ENCODE measurements at places on chromosomes 16 and 17. TPM values are rescaled to one million over a fixed set of nuclear protein-coding genes. Genes with fewer than 3 reads are reported as not detected.

GRCh38 chr17:47735536-47736011 lies 2.5 kb downstream of the TBX21 start:
- peak; percentile 12 for DNase-seq

DNA sequence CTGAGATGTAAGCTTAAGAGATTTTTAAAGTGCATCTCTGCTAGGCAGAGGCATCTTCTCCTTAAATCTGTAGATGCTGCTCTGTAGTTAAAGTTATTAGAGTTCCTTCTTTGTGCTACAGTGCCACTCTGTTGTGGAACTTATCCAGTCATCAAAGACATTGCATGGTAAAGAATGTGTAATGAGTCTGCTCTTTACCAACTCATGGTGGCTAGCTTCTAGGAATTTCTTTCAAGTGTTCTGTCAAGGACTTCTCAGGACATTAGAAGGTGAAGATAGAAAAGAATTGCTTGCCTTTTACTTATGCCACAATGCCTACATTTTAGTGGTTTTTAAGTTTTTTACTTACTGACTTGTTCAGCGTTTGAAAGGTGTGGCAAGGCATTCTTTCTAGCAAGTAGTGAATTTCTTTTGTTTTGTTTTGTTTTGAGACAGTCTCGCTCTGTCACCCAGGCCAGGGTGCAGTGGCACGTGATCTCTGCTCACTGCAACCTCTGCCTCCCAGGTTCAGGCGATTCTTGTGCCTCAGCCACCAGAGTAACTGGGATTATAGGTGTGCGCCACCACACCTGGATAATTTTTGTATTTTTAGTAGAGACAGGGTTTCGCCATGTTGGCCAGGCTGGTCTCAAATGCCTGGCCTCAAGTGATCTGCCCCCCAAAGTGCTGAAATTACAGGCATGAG lies 20.3 kb upstream of the ARL2BP start:
- no peak for DNase-seq

Gene UBE2Z
- total RNA-seq, result 66.2 TPM

Gene SLFN12L
- 6.0 TPM for total RNA-seq

Gene MAPT
- total RNA-seq, result 4.8 TPM

GRCh38 chr16:77692612-77693011 lies 29.7 kb upstream of the NUDT7 start:
- DNase-seq, result no peak

Gene PRR15L
- not detected for total RNA-seq

DNA sequence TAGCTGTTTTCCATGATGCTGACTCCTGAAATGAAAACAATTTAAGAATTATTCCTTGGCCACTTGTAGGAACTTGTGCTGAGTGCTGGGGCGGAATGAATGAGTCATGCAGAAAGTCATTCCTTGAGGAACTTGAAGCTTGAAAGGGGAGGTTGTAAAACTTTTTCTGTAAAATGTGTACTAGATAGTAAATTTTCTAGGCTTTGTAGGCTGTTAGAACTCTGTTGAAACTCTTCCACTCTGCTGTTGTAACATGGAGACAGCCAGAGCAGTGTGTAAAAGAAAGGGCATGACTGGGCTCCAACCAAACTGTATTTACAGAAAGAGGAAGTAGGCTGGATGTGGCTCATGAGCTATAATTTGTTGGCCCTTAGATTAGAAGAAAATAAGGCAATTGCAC lies 46.1 kb downstream of the ABCA8 start:
- peak; percentile 61 for DNase-seq

Gene PSMC3IP
- total RNA-seq, result 5.9 TPM

DNA sequence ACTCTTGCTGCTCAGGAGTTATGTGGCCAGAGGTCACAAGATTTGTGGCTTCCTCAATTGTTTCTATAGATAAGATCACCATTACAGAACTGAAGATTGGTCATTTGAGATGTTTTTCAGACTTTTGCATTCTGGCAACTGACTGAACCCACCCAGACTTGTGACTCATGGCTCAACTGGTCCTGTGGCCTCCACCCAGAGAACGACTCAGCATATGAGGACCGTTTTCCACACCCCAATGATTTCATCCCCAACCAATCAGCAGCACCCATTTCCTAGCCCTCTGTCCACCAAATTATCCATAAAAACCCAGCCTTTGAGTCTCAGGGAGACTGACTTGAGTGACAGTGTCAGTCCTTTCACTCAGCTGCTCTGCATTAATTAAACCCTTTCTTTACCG lies 143.2 kb upstream of the ASIC2 start:
- DNase-seq, result no peak

Gene SLC6A2
- total RNA-seq, result 1.1 TPM

- peak; percentile 7 for DNase-seq
Observed at GRCh38 chr16:10870137-10870776, 6.7 kb upstream of the CIITA start.

- no peak for DNase-seq
Observed at GRCh38 chr17:9185142-9185541, 163.8 kb downstream of the NTN1 start.

GRCh38 chr17:39151943-39152818 lies 744 bp upstream of the PLXDC1 start:
- no peak for DNase-seq

DNA sequence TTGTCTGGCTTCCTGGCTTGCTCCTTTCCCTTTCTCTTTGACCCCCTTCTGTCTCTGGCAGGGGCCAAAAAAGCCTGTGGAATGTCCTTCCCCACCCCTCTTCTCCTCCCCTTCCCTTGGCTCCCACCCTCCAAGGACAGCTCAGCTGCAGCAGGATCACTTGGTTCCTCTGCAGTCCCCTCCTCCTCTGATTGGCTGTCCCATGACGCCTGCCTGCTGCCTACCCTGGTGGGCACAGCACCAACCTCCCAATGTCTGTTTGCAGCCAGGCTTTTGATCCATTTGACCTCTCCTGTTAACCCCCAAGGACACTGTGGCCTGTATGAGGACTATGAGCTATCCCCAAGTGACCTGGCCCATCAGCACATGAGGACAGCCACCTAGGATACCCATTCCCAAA lies 14.8 kb upstream of the MTMR4 start:
- no peak for DNase-seq

- DNase-seq, result peak; percentile 91
Observed at GRCh38 chr17:44385287-44386181, 3.9 kb downstream of the ITGA2B start.

DNA sequence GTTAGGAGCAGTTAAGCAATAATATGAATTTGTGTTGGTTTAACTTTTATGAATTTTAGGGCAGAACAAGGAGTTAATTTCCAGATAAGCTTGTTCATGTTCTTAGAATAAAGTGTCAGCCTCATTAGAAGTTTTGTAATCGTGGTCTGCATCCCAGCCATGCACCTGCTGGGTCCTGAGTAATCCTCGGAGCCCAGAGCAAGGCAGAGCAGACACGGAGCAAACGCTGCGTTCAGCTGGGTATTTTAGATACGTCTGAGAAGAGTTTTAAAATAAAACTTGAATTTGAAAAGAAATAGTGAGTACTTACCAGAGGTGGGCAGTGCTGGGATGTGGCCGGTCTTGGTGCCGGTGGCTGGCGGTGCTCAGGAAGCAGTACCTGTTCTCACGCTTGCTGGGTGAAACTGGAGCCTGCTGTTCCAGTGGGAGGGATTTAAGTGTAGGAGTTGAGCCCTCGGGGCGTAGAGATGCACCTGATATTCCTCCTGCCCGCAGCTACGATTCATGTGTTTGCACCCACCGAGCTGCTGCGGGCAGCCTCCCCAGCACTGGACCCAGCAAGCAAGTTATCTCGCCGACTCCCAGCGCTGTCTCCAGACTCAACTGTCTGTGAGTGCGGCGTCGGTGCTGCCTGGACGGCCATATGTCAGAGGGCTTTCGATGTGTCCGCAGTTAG lies at the start of gene ZNF750:
Gene ZNF750, minus strand, starts transcription at position 406 of the 676 bp plus-strand sequence. CDS start 7,568 bp downstream, outside the sequence.
- peak; percentile 47 for DNase-seq

- no peak for DNase-seq
Observed at GRCh38 chr17:2453866-2454265, 53.0 kb upstream of the MNT start.

DNA sequence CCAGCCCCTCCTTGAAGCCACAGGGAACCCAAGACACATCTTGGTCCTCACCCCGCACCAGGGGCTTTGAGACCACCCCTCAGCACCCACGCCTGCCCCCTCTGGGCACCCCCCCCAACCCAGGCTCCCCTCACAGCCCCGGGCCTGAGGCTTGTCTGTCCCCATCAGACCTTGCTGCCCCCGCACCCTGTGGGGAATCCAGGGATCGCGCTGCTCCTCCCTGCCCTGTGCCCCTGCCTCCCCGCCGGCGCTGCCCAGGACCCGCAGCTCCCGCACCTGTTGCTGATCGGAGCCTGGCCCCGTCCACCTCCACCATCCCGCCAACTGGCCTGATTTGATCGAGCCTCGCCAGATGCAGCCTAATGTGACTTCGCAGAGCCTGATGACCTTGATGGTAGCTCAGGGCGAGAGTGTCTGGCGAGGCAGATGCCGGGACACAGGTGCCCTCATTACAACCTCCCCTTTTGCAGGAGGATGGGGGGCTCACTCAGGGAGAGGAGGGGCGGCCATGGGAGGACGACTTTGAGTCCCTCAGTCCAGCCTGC lies 29.0 kb downstream of the SLC25A10 start:
- DNase-seq, result no peak

DNA sequence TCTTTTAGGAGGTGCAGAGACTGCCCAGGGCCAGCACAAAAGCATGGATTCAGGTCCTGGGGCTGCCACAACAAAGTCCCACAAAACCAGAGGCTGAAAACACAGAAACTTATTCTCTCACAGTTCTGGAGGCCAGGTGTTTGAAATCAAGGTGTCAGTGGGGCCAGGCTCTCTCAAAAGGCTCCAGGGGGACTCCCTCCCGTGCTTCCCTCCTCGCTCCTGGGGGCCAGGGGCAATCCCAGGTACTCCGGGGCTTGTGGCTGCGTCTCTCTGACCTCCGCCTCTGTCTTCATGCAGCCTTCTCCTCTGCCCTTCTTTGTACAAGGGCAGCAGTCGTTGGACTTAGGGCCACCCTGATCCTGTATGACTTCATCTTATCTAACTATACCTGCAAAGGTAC lies 8.3 kb upstream of the RBFOX3 start:
- DNase-seq, result peak; percentile 35

DNA sequence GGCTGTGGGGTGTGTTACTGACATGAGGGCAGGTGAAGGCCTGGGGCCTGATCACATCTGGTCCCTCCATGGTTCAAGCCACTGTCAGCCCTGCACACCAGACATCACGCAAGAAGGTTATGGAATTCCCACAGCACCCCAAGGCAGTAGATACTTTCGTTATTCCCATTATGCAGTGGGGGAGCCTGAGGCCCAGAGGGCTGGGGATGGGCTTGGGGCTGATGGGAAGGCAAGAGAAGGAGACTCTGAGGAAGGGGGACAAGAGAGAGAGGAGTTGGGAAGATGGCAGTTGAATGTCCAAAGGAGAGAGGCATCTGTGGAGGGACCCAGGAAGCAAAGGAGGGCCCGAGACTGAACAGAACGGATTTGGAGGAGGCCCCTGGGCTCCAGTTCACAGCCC lies 34.7 kb downstream of the TRPV2 start:
- DNase-seq, result no peak

DNA sequence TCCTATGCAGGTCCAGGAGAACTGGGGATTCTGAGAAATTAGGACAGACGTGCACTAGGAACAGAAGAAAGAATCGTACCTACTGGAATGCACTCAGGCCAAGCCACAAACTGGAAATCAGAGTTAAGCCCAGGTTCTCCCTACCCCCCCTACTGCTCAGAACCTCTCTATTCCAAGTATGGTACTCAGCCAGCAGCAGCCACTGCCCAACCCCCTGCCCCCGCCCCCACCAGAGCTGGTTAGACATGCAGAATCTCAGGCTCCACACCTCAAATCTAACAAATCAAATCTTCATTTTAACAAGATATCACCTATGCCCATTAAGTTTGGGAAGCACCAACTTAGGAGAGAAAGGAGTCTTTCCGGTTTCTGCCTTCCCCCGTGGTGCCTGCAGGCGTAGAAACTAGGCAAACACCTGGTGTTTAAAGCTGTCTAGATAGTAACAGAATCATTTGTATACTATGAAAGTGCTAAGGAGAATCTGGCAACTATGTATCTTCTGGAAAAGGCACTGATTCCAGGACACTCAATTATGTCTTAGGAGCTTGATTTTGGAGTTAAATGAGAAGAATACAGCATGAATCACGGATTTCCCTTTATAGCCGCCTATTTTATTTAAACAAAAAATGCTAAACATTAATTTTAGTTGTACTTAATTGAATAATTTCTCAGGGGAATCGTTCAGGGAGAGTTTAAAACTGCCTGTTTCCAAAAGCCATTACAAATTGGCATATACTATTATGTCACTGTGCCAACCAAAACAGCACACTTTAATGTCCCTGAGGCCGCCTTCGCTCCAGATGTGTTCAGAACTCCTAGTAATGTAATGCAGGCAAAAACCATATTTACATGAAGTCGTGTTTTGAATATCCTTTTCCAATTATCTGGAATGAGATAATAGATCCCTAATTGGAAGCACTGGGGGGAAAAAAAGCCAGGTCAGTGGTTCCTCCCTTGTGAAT lies 166.5 kb downstream of the STX8 start:
- no peak for DNase-seq

DNA sequence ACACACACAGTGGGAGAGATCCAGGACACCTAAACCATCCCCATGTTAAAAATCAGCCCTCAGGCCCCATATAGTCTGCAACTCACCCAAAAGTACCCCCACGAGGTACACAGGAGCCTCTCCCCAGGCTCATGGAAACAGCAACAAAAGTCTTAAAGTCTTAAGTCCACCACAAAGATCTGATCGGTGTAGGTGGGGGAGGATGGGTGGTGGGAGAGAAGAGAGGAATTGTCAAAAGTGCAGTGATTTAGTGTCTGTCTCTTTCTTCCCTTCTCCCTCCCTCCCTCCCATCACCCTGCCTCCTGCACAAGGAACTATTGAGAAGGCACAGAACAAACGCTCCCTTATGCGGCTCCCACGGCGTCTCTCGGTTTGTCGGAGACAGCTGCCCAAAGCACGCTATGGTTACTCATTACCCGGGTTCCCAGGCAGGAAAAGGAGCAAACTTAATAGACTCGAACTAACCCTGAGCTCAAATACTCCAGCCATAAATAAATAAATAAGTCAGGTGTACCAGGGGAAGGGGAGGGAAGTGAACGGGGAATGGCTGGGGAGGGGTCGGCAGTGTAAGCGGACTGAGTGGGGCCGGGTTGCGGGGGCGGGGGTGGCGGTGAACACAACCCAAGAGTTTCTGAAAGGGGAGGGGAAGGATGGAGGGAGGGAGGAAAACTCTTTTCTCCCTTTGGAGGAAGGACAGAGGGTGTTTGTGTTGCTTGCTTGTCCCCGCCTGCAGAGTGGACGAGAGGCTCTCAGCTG lies 477.4 kb downstream of the SLC39A11 start:
- peak; percentile 84 for DNase-seq

DNA sequence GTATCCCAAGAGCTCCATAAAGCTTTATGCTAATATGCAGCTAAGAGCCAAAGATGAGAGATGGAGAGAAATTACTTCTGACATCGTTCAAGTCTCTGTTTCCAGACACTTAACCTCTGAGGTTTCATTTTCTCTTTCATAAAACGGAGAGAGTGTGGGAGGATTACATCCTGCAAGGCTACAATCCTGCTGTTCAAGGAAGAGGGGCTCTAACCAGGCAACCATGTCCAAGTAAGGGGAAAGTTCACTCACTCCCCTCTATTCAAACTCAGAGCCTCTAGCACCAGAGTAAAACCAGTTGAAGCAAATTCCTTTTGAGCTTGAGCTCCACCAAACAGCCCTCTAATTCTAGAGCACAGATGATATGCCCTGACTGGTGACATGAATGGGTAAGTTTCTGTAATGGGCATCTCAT lies 397.4 kb downstream of the NPIPA8 start:
- no peak for DNase-seq
